Neuronal stem cell (in vitro differentiated cells): ENCODE measurements at places on chromosomes 3 and 15.

GRCh38 chr3:11582191-11582968, 61.3 kb downstream of the VGLL4 start:
- peak overlapping the region; percentile 93 for H3K27ac ChIP-seq
- no peak for DNase-seq
- no peaks in the 10 kb centered on the region for H3K27me3 ChIP-seq
- H3K4me1 ChIP-seq, result peaks cover 33% of the 10 kb centered on the region
- H3K36me3 ChIP-seq, result peaks cover 4% of the 10 kb centered on the region
- peak overlapping the region; percentile 70 for H3K4me3 ChIP-seq

GRCh38 chr3:126370055-126370454, 12.8 kb upstream of the KLF15 start:
- H3K27me3 ChIP-seq, result no peaks in the 10 kb centered on the region
- H3K4me1 ChIP-seq, result no peaks in the 10 kb centered on the region
- no peak overlapping the region for H3K4me3 ChIP-seq
- DNase-seq, result no peak
- no peaks in the 10 kb centered on the region for H3K36me3 ChIP-seq

DNA sequence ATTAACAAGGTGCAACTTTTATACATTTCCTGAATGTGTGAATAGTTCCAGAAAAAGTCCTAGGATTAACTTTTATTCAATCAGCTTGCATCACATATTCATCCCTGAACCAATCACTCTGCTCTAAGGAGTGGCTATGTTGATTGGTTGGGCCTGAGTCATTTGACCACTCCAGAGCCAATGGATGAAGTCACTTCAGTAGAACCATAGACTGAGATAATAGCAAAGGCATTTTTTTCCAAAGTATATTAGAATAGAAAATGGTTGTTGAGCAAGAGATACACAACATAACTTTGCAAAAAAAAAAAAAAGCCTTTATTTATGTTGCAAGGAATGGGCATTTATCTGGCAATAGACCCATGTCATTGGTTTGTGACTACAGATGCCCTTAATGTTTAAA, 55.5 kb upstream of the AGTR1 start:
- H3K27me3 ChIP-seq, result no peaks in the 10 kb centered on the region
- no peaks in the 10 kb centered on the region for H3K36me3 ChIP-seq
- H3K4me1 ChIP-seq, result peaks cover 4% of the 10 kb centered on the region
- DNase-seq, result no peak
- no peak overlapping the region for H3K4me3 ChIP-seq

GRCh38 chr3:27792869-27793268, 70.7 kb upstream of the EOMES start:
- H3K27me3 ChIP-seq, result no peaks in the 10 kb centered on the region
- no peaks in the 10 kb centered on the region for H3K36me3 ChIP-seq
- DNase-seq, result no peak
- no peaks in the 10 kb centered on the region for H3K4me1 ChIP-seq
- no peak overlapping the region for H3K4me3 ChIP-seq
- no peak overlapping the region for H3K27ac ChIP-seq

GRCh38 chr15:82871358-82871757, 61.9 kb downstream of the WHAMM start:
- H3K27me3 ChIP-seq, result no peaks in the 10 kb centered on the region
- no peaks in the 10 kb centered on the region for H3K4me1 ChIP-seq
- H3K4me3 ChIP-seq, result no peak overlapping the region
- no peak for DNase-seq
- no peak overlapping the region for H3K27ac ChIP-seq

DNA sequence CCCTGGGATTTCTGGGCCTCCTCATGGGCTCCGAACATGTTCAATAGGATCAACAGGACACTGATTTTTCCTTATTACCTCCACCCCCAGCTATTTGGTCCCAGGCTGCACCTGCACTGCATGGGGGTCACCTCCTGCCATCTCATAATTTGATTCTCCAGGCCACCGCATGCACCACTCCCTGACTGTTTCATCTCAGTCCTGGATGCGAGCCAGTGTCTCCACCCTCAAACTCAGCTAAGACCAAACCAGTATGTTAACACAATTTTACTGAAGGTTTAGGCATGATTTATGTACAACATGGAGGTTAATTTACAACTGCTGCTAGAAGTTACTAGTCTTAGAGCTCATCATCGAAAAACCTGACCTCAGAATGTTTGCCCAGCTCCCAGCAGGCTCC, 249.5 kb downstream of the UACA start:
- no peaks in the 10 kb centered on the region for H3K27me3 ChIP-seq
- H3K4me1 ChIP-seq, result peaks cover 6% of the 10 kb centered on the region
- H3K27ac ChIP-seq, result no peak overlapping the region
- no peak for DNase-seq
- no peaks in the 10 kb centered on the region for H3K36me3 ChIP-seq

DNA sequence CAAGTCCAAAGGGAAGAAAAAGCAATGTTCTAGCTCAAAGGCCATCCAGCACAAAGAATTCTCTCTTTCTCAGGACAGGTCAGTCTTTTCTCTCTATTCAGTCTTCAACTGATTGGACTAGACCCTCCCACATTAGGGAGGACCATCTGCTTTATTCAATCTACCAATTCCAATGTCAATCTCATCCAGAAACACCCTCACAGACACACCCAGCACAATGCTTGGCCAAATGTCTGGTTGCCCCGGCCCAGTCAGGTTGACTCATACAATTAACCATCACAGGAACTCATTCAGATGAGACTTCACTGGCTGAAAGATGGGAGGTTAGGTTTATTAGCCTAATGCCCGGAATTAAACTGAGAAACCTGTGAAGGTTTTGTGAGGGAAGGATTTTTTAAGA, 32.4 kb downstream of the ACAN start:
- no peak overlapping the region for H3K4me3 ChIP-seq
- DNase-seq, result no peak
- no peaks in the 10 kb centered on the region for H3K27me3 ChIP-seq
- no peaks in the 10 kb centered on the region for H3K4me1 ChIP-seq
- H3K27ac ChIP-seq, result no peak overlapping the region

GRCh38 chr3:9142362-9142761, 107.1 kb downstream of the SRGAP3 start:
- H3K27ac ChIP-seq, result no peak overlapping the region
- H3K27me3 ChIP-seq, result no peaks in the 10 kb centered on the region
- no peak for DNase-seq
- peaks cover 7% of the 10 kb centered on the region for H3K4me1 ChIP-seq
- H3K4me3 ChIP-seq, result no peak overlapping the region
